Stimulated activated CD8-positive, alpha-beta memory T cell treated with anti-CD3 and anti-CD28 coated beads, Interleukin-4, amount 100 ng/mL, for 1 hour (primary cell): ENCODE measurements at places on chromosomes 7 and 10.

DNA sequence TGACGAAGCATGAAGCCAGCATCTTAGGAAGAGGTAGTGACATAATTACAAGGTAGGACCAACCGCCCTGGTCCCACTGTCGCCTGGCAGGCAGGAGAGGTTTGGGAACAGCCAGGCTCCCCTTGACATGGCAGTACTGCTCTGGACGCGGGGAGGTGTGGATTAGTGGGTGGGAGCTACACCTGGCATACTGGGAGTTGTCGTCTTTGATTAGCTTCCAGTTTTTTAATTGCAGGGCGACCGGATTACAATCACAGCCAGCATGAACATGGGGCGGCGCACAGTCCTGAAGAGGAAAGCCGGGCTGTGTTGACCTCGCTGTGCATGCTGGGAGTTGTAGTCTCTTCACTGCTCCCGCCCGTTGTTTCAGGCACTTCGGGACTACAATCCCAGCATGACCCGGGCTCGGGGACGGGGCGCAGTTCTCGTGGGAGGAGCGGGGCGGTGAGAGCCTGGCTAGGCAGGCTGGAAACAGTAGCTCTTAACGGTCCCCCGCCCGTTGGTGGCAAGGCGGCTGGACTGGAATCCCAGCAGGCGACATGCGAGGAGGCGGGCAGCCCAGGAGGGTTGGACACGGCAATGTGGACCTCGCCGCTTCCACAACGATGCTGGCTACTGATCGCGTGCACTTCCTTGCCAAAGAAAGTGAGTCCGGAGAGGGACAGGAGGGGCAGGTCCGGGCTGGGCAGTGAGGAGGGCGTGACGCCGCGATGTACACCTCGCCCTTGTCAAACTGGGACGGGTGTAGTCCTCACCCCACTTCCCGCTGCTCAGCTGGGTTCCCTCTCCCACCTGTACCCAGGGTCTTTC, 98.0 kb upstream of the ZNF722 start:
- peak; percentile 81 for DNase-seq

DNA sequence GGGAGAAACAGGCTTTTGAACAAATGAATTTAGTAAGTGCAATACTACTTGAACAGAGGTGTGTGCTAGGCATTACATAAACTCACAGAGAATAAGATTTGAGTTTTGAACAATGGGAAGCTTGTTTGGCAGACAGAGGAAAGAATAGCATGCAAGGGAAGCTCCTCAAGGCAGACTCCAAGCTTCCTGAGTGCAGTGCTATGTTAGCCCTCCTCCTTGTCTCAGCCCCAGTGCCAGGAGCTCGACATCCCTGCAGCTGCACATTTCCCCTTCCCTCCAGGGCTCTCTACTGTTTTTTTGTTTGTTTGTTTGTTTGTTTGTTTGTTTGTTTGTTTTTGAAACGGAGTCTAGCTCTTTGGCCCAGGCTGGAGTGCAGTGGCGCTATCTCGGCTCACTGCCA, 237.5 kb downstream of the IPMK start:
- no peak for DNase-seq

- no peak for DNase-seq
Measured at GRCh38 chr7:43196379-43196778, 83.9 kb downstream of the HECW1 start.

DNA sequence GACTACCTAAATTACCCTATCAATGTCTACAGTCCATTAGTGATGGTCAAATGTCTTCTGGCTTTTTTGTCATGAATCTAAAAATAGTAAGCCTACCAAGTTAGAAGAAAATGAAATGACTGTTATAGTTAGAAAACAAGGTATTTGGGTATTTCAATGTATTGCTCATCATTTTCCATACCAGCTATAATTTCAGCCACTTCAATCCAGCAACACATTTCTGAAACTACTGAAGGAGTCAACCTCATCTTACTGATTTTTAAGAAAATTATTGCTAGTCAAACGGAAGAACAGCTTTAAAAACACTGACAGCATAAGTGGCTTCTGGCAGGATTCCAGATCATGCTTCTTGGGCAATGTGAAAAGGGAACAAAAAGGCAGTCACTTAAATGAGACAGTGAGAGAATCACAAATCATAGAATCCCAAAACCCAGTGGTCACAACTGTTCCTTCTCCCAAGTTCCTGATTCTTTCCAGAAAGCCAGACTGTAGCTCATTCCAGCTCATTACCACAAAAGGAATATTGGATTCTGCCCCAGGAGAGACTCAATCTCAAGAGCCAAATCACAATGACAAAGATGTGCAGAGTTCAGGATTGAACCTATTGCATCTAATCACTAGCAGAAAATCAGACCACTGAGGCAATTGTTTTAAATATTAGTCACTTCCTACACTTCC, 61.2 kb upstream of the LRRN3 start:
- no peak for DNase-seq

DNA sequence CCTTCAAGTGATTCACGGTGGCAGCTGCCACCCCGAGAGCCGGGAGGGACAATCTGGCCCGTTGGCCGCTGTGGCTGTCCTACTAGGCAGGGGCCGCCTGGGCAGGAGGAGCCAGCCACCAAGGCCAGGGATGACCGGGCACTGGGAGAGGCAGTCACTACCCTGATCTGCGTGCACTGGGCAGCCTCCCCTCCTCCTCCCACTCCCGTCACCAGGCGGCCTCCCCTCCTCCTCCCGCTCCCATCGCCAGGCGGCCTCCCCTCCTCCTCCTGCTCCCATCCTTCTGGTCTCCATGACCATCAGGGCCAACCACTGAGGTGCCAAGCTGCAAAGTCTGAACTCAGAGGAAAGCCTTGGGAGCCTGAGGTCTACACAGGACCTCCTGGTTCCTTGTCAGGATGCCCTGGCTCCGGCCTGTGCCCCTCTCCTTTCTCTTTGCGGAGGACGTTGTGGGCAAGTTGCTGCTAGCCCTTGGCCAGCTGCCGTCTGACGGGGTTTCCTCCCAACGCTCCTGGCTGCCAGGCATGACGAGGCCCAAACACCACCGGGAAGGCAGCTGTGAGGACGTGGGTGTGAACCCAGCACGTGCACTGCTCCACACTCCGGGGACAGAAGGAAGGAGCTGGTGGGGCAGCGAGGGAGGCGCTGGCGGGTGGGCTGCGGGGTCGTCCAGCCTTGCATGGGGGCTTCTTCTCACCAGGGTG, 131.1 kb downstream of the WDR37 start:
- no peak for DNase-seq

GRCh38 chr10:3325954-3326750, 153.6 kb upstream of the PITRM1 start:
- DNase-seq: no peak

GRCh38 chr7:112512451-112513210, 31.8 kb downstream of the LSMEM1 start:
- DNase-seq: no peak

- no peak for DNase-seq
Measured at GRCh38 chr10:133231244-133231945, 1.4 kb downstream of the UTF1 start.

DNA sequence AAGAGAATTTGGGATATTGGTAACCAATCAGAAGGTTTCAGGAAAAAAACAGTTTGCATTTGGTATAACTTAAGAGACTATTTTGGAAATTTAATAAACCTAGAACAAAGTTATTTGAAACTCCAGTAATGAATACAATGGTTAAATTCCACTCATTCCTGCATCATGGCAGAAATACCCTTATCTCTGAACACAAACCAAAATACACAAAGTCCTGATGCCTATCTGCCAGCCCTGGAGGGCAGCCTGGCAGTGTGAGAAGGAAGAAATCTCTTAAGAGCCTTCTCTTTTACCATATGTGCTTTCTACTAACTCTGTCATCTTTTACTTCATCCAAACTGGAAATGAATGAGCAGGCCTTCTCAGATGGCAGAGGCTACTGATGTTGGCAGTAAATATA, 147.1 kb upstream of the LYZL1 start:
- DNase-seq: no peak

- DNase-seq: no peak
Measured at GRCh38 chr10:68067029-68067428, 8.1 kb downstream of the HERC4 start.

- DNase-seq: no peak
Measured at GRCh38 chr10:6619660-6620059, 39.6 kb upstream of the PRKCQ start.

DNA sequence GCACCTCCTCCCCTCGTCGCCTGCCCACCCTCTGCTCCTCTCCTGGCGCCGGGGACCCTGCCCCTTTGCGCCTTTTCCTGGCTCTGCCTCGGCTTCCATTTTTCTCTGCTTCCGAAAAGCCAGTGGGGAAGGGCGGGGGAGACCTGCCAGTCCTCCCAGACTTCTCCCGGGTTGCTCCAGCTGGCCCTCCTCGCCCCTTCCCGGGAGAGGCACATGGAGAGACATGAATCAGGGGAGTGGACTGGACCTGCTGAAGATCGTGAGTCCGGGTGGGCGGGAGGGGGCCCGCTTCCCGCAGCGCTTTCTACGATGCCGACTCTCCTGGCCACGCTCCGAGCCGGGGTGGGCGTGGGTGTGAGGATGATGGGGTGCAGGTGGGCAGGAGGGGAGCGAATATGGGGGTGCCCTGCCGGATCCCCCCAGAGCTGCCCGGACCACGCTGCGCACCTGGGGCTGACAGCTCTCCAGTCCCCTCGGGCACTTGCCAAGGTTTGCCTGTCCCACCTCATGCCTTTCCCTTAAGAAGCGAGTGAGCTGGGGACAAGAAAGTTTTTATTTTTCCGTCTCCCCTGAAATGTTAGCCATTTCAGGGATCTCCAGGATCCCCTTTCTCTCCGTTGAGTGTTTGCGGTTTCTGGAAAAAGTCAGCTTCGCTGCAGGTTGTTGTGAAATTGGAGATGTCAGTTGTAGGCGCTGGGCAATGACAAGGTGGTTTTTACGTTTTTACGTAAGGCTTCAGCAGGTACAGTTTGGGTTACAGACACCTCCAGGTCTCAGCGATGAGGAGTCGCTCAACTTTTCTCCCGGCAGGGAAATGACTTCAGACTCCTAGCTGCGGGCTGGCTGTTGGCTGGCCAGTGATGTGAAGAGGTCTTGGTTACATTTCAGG, 977 bp downstream of the CACNB2 start:
- DNase-seq: no peak

DNA sequence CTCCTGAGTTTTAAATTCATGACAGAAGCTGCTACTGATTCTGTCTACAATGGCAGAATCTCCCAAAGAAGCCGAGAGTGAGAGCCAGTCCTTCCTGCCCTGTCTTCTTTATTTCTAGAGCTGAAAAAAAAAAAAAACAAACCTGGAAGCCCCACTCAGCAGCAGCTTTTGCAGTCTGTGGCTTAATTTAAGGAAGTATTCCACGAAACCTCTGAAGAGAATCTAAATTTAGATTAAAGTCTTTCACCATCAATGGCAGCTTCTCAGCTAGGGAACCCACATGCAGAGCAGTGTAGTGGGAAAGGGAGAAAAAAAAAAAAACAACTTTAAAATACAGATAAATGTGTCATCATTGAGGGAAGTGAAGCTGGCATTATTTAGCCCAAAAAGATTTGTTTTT, 23.4 kb downstream of the SMURF1 start:
- no peak for DNase-seq

GRCh38 chr7:44987996-44988395, 9.2 kb upstream of the MYO1G start:
- DNase-seq: no peak

DNA sequence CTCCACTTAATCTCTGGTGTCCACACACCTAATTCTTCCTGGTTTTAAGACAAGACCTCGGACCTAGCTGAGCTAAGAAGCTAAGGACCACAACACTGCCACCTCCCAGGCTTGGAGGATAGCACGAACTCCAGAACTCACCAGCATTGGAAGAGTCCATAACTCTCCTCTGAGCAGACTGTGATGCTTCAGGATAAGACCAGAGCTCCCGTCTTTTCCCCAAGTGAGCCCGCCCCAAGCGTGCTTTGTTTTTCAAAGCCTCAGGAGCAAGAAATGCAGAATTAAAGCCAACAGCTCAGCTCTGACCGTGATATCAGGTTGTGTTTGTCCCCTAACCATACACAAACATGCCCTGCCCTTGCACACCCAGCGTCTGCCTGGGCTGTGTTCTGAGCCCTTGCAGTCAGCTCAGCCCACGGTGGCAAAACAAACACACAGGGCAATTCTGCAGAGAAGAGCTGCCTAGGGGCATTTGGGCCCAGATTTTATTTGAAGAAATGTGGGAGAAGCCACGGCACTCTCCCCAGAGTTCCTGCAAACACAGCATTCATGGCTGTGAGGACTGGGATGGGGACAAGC, 145.4 kb downstream of the WDR11 start:
- DNase-seq: no peak

DNA sequence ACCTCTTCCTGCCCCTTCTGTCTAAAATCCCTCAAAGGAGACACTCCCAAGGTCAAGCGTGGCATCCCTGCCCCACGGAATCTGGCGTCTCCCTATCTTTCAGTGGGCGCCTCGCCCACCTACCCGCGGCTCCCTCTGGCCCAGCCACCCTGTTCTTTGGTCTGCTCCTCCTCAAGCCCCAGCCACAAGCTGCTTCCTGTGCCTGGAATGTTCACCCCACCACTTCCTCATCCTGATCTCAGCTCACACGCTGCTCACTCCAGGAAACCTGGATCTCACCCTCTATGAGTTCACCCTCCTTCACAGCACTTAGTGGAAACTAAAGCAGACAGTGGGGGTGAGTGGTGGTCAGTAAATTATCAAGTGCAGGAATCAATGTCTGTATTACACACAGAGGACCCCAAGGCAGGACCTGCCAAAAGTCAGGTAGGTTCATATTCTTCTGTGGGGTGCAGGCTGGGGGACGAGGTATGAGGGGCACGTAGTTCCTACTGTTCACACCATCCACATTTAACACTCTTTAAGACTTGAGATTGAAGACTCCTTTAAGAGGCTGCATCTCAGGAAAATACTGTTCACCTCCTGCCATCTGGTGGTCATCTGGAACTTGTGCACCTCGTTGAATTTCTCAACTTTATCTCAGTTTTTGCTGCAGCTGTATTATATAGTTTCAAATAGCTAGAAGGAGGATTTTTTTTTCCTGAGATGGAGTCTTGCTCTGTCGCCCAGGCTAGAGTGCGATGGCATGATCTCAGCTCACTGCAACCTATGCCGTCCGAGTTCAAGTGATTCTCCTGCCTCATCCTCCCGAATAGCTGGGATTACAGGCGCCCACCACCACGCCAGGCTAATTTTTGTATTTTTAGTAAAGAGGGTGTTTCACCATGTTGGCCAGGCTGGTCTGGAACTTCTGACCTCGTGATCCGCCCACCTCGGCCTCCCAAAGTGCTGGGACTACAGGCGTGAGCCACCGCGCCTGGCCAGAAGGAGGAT, 166.6 kb downstream of the ARHGAP21 start:
- DNase-seq: no peak

DNA sequence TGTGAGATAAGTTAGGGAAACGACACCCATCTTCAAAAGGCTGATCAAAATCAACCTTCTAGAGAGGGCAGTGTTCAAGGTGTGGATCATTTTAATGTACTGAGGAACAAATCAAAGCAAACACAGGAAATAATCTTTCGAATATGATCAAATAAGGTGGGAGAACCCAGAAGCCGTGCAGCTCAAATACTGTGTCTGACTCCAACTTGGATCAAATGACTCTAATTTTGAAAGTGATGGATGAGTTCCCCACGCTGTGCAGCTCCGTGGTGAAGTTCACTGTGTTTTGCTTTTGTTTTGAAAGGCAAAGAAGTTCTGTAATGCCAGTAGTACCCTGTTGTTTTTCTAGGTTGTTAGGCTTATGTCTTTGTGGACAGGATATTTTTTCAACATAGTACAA, 250.9 kb downstream of the SFMBT2 start:
- no peak for DNase-seq

- no peak for DNase-seq
Measured at GRCh38 chr10:52558090-52558489, 214.5 kb downstream of the MBL2 start.

GRCh38 chr10:89891006-89891535, 189.7 kb downstream of the KIF20B start:
- no peak for DNase-seq
